ENCODE measurements at places on chromosomes 13 and 19. TPM values are rescaled to one million over a fixed set of nuclear protein-coding genes. Genes with fewer than 3 reads are reported as not detected.

RFPL4AL1 gene
- not detected for total RNA-seq

ODAD3 gene
- total RNA-seq: 0.26 TPM

CELF5 gene
- 0.14 TPM for total RNA-seq

C3 gene
- 2.4 TPM for total RNA-seq

LIM2 gene
- total RNA-seq: 0.36 TPM

GPR4 gene
- total RNA-seq: not detected

ATP1A3 gene
- 0.85 TPM for total RNA-seq

LYPD3 gene
- 2.3 TPM for total RNA-seq

FFAR2 gene
- not detected for total RNA-seq

ZNF799 gene
- 4.7 TPM for total RNA-seq

STXBP2 gene
- 109 TPM for total RNA-seq

CYP2A7 gene
- not detected for total RNA-seq

ZNF726 gene
- 17.3 TPM for total RNA-seq

ZFR2 gene
- 0.33 TPM for total RNA-seq

DNA sequence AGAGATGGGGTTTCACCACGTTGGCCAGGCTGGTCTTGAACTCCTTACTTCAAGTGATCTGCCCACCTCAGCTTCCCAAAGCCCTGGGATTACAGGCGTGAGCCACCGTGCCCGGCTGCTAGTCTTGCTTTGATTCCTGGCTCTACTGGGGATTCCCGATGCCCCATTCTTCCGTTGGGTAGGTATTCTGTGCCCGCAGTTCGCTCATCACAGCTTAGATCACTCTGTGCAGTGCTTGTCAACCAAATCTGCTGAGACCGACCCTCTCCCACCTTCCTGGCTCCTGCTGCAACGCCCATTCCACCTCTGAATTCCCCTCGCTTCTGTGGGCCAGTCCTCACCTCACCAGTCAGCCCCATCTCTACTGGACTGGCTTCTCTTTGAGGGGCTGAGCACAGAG, 4.6 kb upstream of the ZNF414 start:
- peak overlapping the region; percentile 93 for H3K27ac ChIP-seq
- no peaks in the 10 kb centered on the region for H3K36me3 ChIP-seq

DNA sequence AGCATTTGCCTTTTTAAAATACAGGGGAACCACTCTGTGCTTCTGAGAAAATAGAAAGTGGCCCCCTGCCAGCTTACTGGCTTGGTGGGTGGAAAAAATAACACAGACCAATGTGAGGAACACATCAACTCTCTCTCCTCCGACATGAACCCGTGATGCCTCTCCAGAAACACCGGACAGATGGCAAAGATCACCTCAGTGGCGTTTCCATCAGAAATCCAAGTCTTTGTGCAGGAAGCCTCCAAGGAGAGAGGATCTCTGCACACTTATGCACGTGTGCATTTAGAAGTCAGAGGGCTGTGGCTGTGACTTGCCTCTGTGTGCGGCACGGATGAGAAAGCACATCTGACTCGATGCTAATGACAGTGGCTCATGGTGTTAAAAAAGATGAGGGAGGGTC, 112.3 kb upstream of the KLF12 start:
- H3K4me1 ChIP-seq: peaks cover 95% of the 10 kb centered on the region
- peaks cover 2% of the 10 kb centered on the region for H3K36me3 ChIP-seq
- no peaks in the 10 kb centered on the region for H3K27me3 ChIP-seq
- peak overlapping the region; percentile 40 for H3K27ac ChIP-seq
- DNase-seq: peak; percentile 47
- peak overlapping the region; percentile 58 for H3K4me3 ChIP-seq

- peaks cover 33% of the 10 kb centered on the region for H3K4me1 ChIP-seq
- H3K27ac ChIP-seq: no peak overlapping the region
- DNase-seq: no peak
These were observed 1.1 kb upstream of the PTGER1 start for GRCh38 chr19:14476327-14476672.

DNA sequence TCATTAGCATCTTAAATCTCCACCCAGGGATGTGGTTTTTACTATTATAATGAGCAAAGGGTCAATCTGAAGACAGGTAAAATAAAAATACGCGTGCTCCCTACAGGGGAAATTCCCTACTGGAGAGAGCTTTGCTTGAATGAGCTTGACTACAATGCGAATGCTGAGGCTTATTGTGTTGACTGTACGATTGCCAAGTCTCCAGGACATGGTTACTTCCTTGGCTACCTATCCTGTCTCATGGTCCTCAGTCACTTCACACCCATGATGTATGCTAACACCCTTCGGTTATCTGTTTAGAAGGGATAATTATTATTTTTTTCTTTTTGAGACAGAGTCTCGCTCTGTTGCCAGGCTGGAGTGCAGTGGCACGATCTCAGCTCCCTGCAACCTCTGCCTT, 61.7 kb downstream of the ZNF627 start:
- no peak for DNase-seq
- peaks cover 5% of the 10 kb centered on the region for H3K36me3 ChIP-seq
- no peaks in the 10 kb centered on the region for H3K27me3 ChIP-seq
- H3K27ac ChIP-seq: no peak overlapping the region
- H3K4me3 ChIP-seq: no peak overlapping the region

DNA sequence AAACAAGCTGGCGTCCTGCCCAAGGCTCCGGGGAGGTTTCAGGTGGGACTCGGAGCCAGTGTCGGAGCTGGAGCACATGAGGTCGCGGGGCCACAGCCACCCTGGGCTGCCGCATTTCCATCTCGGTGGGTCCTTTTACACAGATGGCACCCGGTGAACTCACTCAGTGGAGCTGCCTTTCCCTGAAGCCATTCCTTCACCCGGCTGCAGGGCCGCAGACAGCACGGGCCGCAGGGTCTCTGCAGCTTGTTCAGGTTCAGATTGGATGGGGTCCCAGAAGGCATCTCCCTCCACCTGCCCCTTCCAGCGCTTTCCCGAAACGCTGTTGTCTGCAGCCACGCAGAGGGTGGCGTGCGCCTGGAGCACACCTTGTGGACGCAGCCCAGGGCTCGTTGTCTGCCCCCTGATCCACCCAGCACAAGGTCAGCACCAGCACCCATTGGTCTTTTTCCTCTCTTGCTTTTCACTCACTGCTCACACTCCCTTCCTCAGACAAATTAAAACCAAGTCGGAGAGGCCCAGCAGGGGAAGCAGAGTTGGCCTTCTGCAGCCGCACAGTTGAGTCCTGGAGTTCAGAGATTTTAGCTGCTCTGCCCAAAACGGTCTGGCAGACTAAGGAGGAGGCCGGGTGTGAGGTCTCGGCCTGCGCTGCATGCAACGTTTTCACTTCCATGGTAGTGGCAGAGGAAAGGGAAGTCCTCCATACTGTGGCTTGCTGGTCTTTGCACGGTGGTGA, 18.1 kb downstream of the MCF2L start:
- no peak overlapping the region for H3K27ac ChIP-seq
- no peaks in the 10 kb centered on the region for H3K27me3 ChIP-seq
- H3K4me3 ChIP-seq: no peak overlapping the region

- H3K4me1 ChIP-seq: peaks cover 20% of the 10 kb centered on the region
- no peaks in the 10 kb centered on the region for H3K27me3 ChIP-seq
- H3K36me3 ChIP-seq: no peaks in the 10 kb centered on the region
- no peak overlapping the region for H3K4me3 ChIP-seq
These were observed 3.7 kb upstream of the CLPTM1 start for GRCh38 chr19:44951179-44952159.

GRCh38 chr19:55341595-55342531, 2.2 kb downstream of the KMT5C start:
- no peak overlapping the region for H3K27ac ChIP-seq
- H3K4me3 ChIP-seq: peak overlapping the region; percentile 66
- peaks cover 13% of the 10 kb centered on the region for H3K4me1 ChIP-seq
- H3K36me3 ChIP-seq: peaks cover 14% of the 10 kb centered on the region
- peaks cover 3% of the 10 kb centered on the region for H3K27me3 ChIP-seq
- no peak for DNase-seq

GRCh38 chr19:57560049-57560491, 407 bp upstream of the ZNF550 start:
- peaks cover 28% of the 10 kb centered on the region for H3K4me1 ChIP-seq
- peaks cover 4% of the 10 kb centered on the region for H3K27me3 ChIP-seq
- H3K27ac ChIP-seq: peak overlapping the region; percentile 82
- H3K36me3 ChIP-seq: peaks cover 47% of the 10 kb centered on the region
- no peak for DNase-seq

DNA sequence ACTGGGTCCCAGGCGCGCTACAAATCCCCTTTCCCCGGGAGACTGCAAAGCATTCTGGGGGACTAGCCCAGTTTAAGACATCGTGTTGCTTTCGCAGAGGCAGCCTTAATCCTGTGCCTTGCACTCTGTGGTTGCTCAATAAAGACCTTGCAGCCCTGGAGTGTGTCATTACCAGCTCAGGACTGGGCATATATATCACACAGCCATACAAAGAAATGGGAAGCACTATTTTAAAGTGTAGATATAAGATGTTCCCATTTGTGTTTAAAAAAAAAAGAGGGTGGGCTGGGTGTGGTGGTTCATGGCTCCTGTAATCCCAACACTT, 11.1 kb downstream of the NAPA start:
- no peak overlapping the region for H3K27ac ChIP-seq
- peaks cover 3% of the 10 kb centered on the region for H3K4me1 ChIP-seq
- H3K4me3 ChIP-seq: no peak overlapping the region
- peaks cover 6% of the 10 kb centered on the region for H3K36me3 ChIP-seq
- DNase-seq: no peak

GRCh38 chr13:75079226-75079625, 402.7 kb downstream of the TBC1D4 start:
- H3K27me3 ChIP-seq: peaks cover 4% of the 10 kb centered on the region
- H3K4me1 ChIP-seq: no peaks in the 10 kb centered on the region
- no peaks in the 10 kb centered on the region for H3K36me3 ChIP-seq
- no peak overlapping the region for H3K27ac ChIP-seq
- H3K4me3 ChIP-seq: no peak overlapping the region

GRCh38 chr13:99087954-99088491, 110.2 kb upstream of the DOCK9 start:
- H3K4me3 ChIP-seq: peak overlapping the region; percentile 99
- no peaks in the 10 kb centered on the region for H3K27me3 ChIP-seq
- peak overlapping the region; percentile 97 for H3K27ac ChIP-seq
- DNase-seq: peak; percentile 56

DNA sequence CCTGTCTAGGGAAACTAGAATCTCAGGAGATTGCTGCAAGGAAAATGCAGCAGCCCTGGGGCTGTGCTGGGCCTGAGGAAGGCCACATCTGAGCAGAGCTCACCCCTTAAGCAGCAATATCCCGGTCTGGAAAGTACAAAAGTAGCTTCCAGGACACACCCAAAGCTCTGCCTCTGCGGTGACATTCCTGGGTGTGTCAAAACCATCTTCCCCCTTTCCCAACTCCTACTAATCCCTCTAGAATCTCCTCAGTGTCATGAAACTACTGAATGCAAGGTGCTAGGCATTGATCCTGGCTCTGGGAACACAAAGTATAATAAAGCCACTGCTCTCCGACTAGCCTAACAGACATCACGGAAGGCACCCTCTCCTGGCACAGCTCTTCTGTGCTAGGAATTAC, 5.0 kb downstream of the PBX4 start:
- H3K36me3 ChIP-seq: peaks cover 32% of the 10 kb centered on the region
- peaks cover 49% of the 10 kb centered on the region for H3K4me1 ChIP-seq
- H3K4me3 ChIP-seq: no peak overlapping the region
- no peak overlapping the region for H3K27ac ChIP-seq
- no peak for DNase-seq

- H3K4me1 ChIP-seq: no peaks in the 10 kb centered on the region
- DNase-seq: no peak
- H3K36me3 ChIP-seq: no peaks in the 10 kb centered on the region
These were observed 282.5 kb downstream of the ATP8A2 start for GRCh38 chr13:25654322-25654721.

- H3K27me3 ChIP-seq: peaks cover 37% of the 10 kb centered on the region
- no peaks in the 10 kb centered on the region for H3K36me3 ChIP-seq
- peak overlapping the region; percentile 40 for H3K4me3 ChIP-seq
- peak; percentile 76 for DNase-seq
- H3K27ac ChIP-seq: no peak overlapping the region
- peaks cover 3% of the 10 kb centered on the region for H3K4me1 ChIP-seq
These were observed 1.5 kb upstream of the CEACAM5 start for GRCh38 chr19:41706741-41707501.

- DNase-seq: no peak
- H3K4me1 ChIP-seq: no peaks in the 10 kb centered on the region
- H3K36me3 ChIP-seq: no peaks in the 10 kb centered on the region
- no peak overlapping the region for H3K4me3 ChIP-seq
- no peak overlapping the region for H3K27ac ChIP-seq
These were observed 148.5 kb downstream of the STK24 start for GRCh38 chr13:98428256-98428966.

DNA sequence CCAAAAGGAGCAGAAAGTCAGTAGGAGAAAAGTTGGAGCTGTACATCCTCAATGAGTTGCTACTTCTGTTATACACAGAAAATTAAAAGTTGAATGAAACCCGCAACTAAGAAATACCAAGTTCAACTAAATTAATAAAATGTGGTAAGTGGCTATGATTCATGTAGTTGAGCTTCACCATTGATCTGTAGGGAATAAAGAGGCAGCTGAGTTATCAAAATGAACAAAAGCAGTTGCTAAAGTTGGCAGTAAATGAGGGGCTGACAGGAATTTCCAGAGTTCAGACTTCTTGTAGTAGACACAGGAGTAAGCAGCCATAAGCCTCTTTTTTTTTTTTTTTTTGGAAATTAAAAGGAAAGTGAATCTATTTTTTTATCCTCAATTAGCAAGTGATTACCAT, 234.6 kb downstream of the POSTN start:
- H3K27ac ChIP-seq: no peak overlapping the region
- no peak overlapping the region for H3K4me3 ChIP-seq
- H3K36me3 ChIP-seq: no peaks in the 10 kb centered on the region
- H3K27me3 ChIP-seq: no peaks in the 10 kb centered on the region
- no peaks in the 10 kb centered on the region for H3K4me1 ChIP-seq

GRCh38 chr19:46704379-46705076, 12.4 kb downstream of the PRKD2 start:
- peaks cover 22% of the 10 kb centered on the region for H3K36me3 ChIP-seq
- H3K4me3 ChIP-seq: no peak overlapping the region
- peak; percentile 91 for DNase-seq
- H3K27me3 ChIP-seq: no peaks in the 10 kb centered on the region

DNA sequence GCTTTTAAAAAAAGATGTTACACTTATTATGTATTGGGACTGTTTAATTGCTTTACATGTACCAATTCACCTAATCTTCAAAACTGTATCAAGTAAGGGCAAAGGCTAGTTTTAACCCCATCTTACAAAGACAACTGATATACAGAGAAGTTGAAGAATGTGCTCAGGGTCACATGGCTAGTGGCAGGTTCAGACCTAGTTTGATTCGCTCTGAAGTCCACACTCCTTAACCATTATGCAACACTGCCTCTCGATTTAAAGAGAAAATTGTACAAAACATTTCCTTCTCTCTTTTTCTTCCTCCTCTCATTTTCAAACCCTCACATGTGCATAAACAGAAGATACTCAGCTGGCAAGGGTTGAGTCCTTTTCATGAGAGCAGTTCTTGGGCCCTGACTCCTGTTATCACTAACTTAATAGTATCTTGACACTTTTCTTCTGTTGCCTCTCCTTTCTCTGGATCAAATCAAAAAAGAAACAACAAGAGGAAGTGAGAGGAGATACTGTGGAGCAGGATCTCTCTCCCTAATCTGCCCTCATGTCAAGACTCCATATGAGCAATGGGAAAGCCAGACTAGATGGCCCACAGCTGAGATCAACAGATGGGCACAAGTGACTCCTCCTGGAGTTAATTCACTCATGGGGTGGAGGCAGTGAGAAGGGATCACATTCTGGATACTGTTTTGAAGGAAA, 19.0 kb upstream of the N4BP2L1 start:
- no peaks in the 10 kb centered on the region for H3K27me3 ChIP-seq
- peaks cover 17% of the 10 kb centered on the region for H3K4me1 ChIP-seq
- H3K36me3 ChIP-seq: peaks cover 1% of the 10 kb centered on the region
- H3K4me3 ChIP-seq: no peak overlapping the region
- H3K27ac ChIP-seq: no peak overlapping the region
- no peak for DNase-seq
